Fibroblast of lung (primary cell): ENCODE measurements at places on chromosomes 1 and 21.

GRCh38 chr1:116491700-116492357, 79.0 kb downstream of the CD58 start:
- peak; percentile 23 for DNase-seq

- DNase-seq = peak; percentile 17
Observed at GRCh38 chr1:53731043-53731600, 7.8 kb downstream of the GLIS1 start.

DNA sequence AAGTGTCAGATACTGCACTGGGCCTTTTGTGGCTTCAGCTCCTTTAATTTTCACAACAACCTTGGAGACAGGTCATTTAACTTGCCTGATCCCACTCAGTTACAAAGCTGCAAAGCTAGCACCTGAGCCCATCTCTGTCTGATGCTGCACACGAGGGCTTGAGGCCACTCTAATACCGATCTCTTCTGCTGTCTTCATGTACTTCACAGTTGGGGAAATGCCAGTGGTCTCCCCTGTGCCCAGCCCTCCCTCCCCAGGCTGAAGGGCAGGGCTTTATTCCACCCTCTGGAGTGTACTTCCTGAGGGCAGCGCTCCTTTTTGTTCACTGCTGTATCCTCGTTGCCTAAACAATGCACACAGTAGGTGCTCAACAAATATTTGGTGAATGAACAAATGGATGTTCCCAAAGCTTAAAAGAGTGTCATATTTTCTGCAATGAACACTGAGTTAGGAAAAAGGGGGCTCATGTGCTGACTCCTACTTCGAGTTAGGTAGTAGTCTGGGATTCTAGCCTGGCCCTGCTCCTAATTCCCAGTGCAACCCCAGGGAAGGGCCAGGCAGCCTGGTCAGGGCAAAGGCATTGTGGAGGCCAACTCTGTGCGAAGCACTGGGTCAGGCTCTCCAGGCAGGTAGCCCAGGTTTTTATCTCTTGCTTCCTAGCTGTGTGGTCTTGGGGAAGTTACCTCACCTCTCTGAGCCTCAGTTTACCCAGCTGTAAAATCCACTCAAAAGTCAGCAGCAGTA, 1.1 kb downstream of the TMCO4 start:
- DNase-seq = no peak

DNA sequence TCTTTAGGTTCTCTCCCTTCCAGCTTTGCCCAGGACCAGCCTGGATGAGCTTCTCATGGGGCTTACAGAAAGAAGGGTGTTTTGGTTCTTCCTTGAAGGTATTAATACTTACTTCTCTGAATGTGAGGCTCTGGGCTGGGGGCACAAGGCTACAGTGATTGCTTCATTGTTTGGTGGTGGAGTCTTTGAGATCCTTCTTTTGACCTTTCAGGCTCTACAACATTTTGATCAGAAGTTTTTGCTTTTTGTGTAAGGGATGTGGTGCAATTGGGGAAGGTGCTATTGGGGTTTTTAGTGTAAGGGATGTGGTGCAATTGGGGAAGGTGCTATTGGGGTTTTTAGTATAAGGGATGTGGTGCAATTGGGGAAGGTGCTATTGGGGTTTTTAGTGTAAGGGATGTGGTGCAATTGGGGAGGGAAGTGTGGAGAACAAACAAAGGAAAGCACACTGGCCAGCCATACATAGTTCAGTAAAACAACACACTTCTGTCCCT, 103.6 kb upstream of the IVNS1ABP start:
- no peak for DNase-seq

DNA sequence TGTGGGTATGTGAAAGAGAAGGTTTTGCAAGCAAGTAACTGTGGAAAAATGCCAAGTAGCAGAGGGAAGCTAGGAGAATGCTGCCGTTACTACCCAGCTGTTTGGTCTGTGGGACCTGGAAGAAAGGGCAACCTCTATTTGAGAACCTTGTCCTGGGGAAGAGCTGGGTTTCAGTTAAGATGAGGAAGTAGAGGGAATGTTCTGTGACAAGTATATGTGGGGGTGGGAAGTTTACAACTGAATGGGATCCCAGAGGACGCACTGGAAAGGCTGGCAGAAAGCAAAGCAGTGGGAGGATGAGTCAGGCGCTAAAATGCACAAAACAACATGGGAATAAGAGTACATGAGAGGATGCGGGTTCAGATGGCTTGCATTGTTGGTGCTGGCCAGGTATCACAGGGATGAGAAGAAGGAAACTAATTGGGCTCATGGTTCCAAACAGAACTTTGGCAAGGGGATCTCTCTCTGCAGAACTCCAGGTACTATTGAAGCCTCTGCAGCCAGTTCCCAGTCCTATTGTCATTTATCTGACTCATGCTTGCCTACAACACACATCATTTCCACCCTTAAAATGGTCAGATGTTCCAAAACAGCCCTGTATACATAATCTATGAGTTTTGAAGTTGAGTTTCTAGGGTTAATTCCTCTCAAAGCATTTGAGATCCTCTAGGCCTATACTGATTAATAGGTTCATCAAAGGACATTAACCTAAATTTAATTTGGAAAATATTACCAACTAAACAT, 88.5 kb upstream of the VAV3 start:
- no peak for DNase-seq
